ENCODE measurements at places on chromosomes 12 and 14.

GRCh38 chr12:106358396-106359241, 1.1 kb downstream of the POLR3B start:
- no peak for DNase-seq

DNA sequence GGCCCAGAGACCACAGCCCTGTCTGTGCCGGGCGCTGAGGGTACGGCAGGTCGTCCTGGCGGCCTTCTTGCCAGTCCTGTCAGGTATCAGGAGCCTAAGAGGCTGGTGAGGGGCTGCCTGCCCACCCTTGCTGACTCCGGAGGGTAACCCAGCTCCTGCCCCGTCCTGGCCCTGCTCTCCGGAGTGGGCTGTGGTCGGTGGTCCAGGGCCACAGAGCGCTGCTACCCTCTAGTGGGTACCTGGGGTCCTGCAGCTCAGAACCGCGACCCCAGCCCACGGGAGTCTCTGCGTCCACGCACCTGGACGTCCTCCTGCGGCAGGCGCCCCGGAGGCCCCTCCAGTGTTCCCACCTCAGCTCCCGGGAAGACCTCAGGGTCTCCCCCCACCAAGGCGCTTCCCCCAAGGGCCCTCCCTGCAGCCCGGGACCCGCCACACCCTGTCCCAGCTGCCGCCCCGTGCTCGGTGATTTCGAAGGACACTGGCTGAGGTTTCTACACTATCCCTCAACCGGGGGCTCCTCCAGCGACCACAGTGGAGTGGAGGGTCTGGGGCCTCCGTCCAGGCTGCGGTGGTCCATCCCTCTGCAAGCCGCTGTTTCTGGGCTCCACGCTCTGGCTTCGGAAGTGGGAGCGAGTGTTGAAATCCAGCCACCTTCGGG, 75.9 kb upstream of the FBRSL1 start:
- DNase-seq: no peak

- no peak for DNase-seq
Observed at GRCh38 chr12:50117057-50117622, 5.1 kb downstream of the COX14 start.

- DNase-seq: no peak
Observed at GRCh38 chr14:35258420-35258819, 33.8 kb upstream of the PSMA6 start.

- DNase-seq: no peak
Observed at GRCh38 chr14:88252498-88252897, 70.6 kb downstream of the KCNK10 start.

DNA sequence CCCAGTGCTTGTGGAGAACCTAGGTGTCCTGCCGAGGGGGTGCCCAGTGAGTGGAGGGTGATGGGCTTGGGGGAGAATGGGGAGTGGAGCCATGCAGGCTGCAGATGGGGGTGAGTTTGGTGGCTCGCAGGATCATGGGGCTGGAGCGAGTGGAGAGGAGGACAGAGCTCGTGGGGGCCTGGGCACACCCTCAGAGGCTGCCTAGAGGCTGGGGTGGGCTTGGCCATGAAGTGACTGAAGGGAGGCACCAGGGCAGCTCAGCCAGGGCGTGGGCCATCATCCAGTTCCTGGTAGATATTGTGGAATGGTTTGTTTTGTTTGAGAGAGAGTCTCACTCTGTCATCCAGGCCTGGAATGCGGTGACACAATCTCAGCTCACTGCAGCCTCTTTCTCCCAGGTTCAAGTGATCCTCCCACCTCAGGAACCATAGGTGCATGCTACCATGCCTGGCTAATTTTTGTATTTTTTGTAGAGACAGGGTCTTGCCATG, 43.4 kb upstream of the AMN start:
- DNase-seq: no peak

GRCh38 chr12:111390910-111391309, 14.8 kb upstream of the SH2B3 start:
- DNase-seq: no peak

GRCh38 chr12:7723926-7724325, 12.7 kb downstream of the DPPA3 start:
- no peak for DNase-seq

Data from CD8-positive, alpha-beta T cell (primary cell).